ENCODE measurements at places on chromosomes 3 and 15. TPM values are rescaled to one million over a fixed set of nuclear protein-coding genes. Genes with fewer than 3 reads are reported as not detected.

The FAM3D gene
- 14.9 TPM for total RNA-seq

The ZBBX gene
- total RNA-seq: not detected

The NKIRAS1 gene
- 26.9 TPM for total RNA-seq

The AP2M1 gene
- total RNA-seq: 161 TPM

The HRG gene
- not detected for total RNA-seq

The FBXW12 gene
- total RNA-seq: not detected

The WWTR1 gene
- 93.9 TPM for total RNA-seq

The FAH gene
- total RNA-seq: 94.9 TPM

The CYP1A2 gene
- total RNA-seq: not detected

The BBS4 gene
- total RNA-seq: 45.5 TPM

The SLC28A1 gene
- not detected for total RNA-seq

The SRGAP3 gene
- total RNA-seq: 19.7 TPM

The GP9 gene
- not detected for total RNA-seq

The CERS3 gene
- 8.9 TPM for total RNA-seq

The TMEM207 gene
- not detected for total RNA-seq

The CCR3 gene
- total RNA-seq: 0.51 TPM

The ALPK3 gene
- 64.6 TPM for total RNA-seq

The NLGN1 gene
- 12.6 TPM for total RNA-seq

The MST1R gene
- 5.7 TPM for total RNA-seq

The LSAMP gene
- total RNA-seq: 7.7 TPM

The CPLX3 gene
- total RNA-seq: not detected

The SCAMP5 gene
- total RNA-seq: 0.62 TPM

The RBP2 gene
- not detected for total RNA-seq

The OXTR gene
- 0.62 TPM for total RNA-seq

The ZDHHC19 gene
- not detected for total RNA-seq

The ITIH1 gene
- total RNA-seq: not detected

The AGBL1 gene
- 77.9 TPM for total RNA-seq

The CGNL1 gene
- 20.6 TPM for total RNA-seq

The VGLL3 gene
- 30.6 TPM for total RNA-seq

The IL17RE gene
- total RNA-seq: 4.8 TPM

The ARPC4 gene
- total RNA-seq: 77.6 TPM

The HEXA gene
- 59.5 TPM for total RNA-seq

The TMEM89 gene
- not detected for total RNA-seq

The CTXN2 gene
- total RNA-seq: not detected

The NRROS gene
- total RNA-seq: 3.9 TPM

The TMIE gene
- not detected for total RNA-seq

The POPDC2 gene
- total RNA-seq: 38.7 TPM

The CCDC33 gene
- total RNA-seq: 0.41 TPM

All from tongue (tissue), 3 donors.